ENCODE measurements at places on chromosomes 16 and 17. TPM values are rescaled to one million over a fixed set of nuclear protein-coding genes. Genes with fewer than 3 reads are reported as not detected.

DNA sequence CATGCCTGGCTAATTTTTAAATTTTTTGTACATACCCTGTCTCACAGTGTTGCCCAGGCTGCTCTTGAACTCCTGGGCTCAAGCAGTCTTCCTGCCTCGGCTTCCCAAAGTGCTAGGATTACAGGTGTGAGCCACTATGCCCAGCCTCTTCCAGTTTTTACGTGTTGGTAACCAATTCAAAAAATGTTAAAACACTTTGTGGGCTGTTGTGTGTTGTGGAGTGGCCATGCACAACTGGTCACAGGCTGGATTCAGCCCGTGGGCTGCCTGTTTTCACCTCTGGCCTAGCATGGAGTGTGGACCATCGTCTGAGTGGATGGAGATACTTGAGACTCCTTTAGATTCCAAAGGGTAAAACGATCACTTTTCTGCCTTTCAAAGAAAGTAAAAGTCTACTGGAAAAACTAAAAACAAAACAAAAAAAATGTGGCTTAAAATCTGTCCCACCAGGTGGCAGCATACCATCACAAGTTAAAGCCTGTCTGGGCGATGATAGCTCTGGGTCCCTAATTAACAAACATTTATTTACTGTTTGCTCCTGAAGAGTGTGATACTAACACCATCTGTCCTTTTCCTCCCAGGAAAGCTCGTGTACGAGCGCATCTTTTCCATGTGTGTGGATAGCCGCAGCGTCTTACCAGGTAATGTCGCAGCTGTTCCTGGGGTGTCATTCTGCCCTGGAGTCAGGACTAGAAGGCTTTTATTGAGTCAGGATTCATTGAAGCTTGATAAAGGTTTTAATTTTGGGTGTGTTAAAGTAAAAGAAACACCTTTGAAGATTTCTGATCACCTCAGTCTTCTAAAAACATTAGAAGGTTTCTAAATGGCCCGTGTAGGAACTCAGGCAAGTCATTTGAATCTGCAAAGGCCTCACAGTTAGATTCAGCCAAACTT lies 45.8 kb downstream of the VPS35L start:
- no peak overlapping the region for H3K4me3 ChIP-seq
- H3K27ac ChIP-seq, result peak overlapping the region; percentile 27
- H3K27me3 ChIP-seq, result no peaks in the 10 kb centered on the region
- peaks cover 46% of the 10 kb centered on the region for H3K36me3 ChIP-seq
- DNase-seq, result peak; percentile 48

DNA sequence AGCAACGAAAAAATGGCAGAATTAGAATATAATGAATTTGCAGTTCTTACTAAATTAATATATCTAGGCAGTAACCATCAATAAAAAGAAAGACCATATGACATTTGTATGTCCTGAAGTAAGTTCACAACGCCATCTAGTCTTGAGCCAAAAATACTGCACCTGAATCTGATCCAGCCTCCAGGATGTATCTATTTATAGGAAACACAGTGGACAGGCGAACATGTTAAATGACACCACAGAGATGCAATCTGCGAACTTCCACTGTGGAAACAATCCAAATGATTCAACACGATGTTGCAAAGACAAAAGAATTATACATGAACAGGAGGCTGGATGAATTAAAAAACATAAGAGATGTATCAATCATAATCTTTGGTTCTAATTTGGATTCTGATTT lies 197.6 kb downstream of the CDH13 start:
- H3K27ac ChIP-seq, result no peak overlapping the region
- no peaks in the 10 kb centered on the region for H3K36me3 ChIP-seq
- no peak for DNase-seq
- H3K27me3 ChIP-seq, result no peaks in the 10 kb centered on the region
- H3K4me1 ChIP-seq, result no peaks in the 10 kb centered on the region
- no peak overlapping the region for H3K4me3 ChIP-seq

- H3K27me3 ChIP-seq, result no peaks in the 10 kb centered on the region
- H3K36me3 ChIP-seq, result no peaks in the 10 kb centered on the region
- no peak overlapping the region for H3K4me3 ChIP-seq
- peak; percentile 47 for DNase-seq
Measured at GRCh38 chr16:1054660-1055556, 17.6 kb upstream of the SSTR5 start.

DNA sequence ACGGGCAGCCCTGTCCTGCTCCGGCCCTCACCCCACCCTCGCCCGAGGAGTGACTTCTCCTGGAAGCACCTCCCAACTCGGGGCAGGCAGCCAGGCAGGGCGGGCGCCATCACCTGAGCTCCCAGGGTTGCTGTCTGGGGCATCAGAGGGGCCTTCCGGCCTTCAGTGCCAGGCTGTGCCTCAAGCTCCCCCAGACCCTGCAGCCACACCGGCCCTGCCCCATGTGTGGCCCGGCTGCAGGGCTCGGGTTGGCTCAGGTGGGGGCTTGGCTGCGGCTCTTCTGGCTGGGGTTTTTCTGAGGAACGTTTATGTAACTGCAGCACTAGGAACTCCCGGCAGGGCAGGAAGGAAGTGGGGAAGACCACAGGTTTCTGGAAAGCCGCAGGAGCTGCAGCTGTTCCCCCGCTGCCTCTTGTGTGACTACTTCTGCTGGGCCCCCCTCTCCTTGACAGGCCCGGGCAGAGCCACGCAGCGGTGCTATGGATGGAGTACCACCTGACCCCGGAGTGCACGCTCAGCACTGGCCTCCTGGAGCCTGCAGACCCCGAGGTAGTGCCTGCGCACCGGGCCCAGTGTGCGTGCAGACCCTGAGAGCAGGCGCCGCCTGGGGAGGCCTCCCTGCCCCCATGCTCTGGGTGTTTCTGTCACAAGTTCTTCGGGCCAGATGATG lies 45.6 kb downstream of the PRMT7 start:
- peaks cover 33% of the 10 kb centered on the region for H3K36me3 ChIP-seq
- H3K27ac ChIP-seq, result no peak overlapping the region
- no peaks in the 10 kb centered on the region for H3K4me1 ChIP-seq
- H3K27me3 ChIP-seq, result no peaks in the 10 kb centered on the region
- DNase-seq, result no peak

DNA sequence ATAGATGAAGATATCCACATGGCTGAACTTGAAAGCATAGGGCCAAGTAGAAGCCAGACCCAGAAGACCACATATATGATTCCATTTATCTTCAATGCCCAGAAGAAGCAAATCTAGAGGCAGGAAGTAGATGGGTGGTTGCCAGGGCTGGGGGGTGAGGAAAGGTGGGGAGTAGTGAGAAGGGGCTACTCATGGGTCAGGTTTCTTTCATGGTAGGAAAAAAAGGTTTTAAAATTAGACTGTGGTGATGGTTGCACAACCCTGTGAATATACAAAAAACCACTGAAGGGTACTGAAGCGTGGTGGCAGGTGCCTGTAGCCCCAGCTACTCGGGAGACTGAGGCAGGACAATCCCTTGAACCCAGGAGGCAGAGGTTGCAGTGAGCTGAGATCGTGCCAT lies 5.4 kb downstream of the CD2BP2 start:
- H3K36me3 ChIP-seq, result peaks cover 35% of the 10 kb centered on the region
- H3K4me1 ChIP-seq, result peaks cover 25% of the 10 kb centered on the region
- no peak overlapping the region for H3K4me3 ChIP-seq

- H3K27ac ChIP-seq, result no peak overlapping the region
- H3K4me1 ChIP-seq, result no peaks in the 10 kb centered on the region
- H3K36me3 ChIP-seq, result no peaks in the 10 kb centered on the region
- DNase-seq, result no peak
Measured at GRCh38 chr16:87880117-87880696, 10.9 kb upstream of the SLC7A5 start.

GRCh38 chr17:43627653-43628052 lies 34.1 kb downstream of the MEOX1 start:
- no peaks in the 10 kb centered on the region for H3K36me3 ChIP-seq
- no peak overlapping the region for H3K27ac ChIP-seq
- no peak for DNase-seq
- H3K27me3 ChIP-seq, result peaks cover 11% of the 10 kb centered on the region
- no peak overlapping the region for H3K4me3 ChIP-seq
- no peaks in the 10 kb centered on the region for H3K4me1 ChIP-seq

GRCh38 chr16:22014271-22014873 lies 6.5 kb downstream of the MOSMO start:
- H3K27ac ChIP-seq, result no peak overlapping the region
- no peak for DNase-seq
- H3K4me3 ChIP-seq, result no peak overlapping the region
- H3K4me1 ChIP-seq, result peaks cover 34% of the 10 kb centered on the region
- H3K36me3 ChIP-seq, result peaks cover 9% of the 10 kb centered on the region
- no peaks in the 10 kb centered on the region for H3K27me3 ChIP-seq

DNA sequence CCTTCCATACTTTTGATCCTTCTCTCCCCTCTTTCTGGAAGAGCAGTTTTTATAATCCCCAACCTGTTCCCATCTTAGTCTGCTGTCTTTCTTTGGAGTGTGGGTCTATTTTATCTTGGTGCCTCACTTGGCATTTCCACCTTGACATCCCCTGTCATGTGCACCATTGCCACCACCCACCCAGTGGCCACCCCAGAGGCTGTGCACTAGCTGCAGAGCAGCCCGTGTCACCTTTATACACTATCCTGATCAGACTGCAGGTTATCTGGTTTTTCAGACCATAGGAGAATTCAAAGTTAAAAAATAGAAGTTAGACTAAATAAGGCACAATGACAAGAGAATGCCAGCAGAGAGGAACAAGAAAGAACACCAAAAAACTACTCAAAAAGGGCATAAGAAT lies 43.8 kb downstream of the TANGO6 start:
- H3K27ac ChIP-seq, result no peak overlapping the region
- H3K36me3 ChIP-seq, result peaks cover 8% of the 10 kb centered on the region
- DNase-seq, result no peak
- H3K4me3 ChIP-seq, result no peak overlapping the region
- no peaks in the 10 kb centered on the region for H3K4me1 ChIP-seq

DNA sequence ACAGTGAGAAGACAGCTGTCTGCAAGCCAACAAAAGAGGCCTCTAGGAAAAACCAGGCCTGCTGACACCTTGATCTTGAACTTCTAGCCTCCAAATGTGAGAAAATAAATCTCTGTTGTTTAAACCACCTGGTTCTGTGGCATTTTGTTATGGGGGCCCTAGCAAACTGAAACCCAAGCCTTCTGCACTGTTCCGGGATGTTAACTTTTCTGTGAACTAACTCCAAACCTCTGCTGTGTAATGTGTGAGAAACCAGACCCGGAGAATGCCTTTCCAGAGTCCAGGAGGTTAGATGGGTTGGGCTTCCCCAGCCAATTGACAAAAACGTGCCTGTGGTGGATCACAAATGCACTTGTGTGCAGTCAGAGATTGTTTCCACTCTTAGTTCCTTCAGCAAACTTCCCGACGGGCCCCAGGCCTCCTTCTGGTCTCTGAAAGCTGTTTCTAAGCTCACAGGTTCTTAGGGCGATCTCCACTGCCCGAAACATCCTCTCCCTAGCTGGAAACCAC lies 13.6 kb upstream of the GGA2 start:
- H3K4me3 ChIP-seq, result no peak overlapping the region
- H3K36me3 ChIP-seq, result peaks cover 78% of the 10 kb centered on the region
- no peaks in the 10 kb centered on the region for H3K27me3 ChIP-seq
- H3K4me1 ChIP-seq, result no peaks in the 10 kb centered on the region
- no peak overlapping the region for H3K27ac ChIP-seq
- DNase-seq, result no peak

GRCh38 chr16:85424260-85425073 lies 188.7 kb upstream of the GSE1 start:
- no peaks in the 10 kb centered on the region for H3K27me3 ChIP-seq
- no peak for DNase-seq
- no peaks in the 10 kb centered on the region for H3K4me1 ChIP-seq
- no peak overlapping the region for H3K27ac ChIP-seq
- H3K4me3 ChIP-seq, result no peak overlapping the region
- H3K36me3 ChIP-seq, result no peaks in the 10 kb centered on the region

DNA sequence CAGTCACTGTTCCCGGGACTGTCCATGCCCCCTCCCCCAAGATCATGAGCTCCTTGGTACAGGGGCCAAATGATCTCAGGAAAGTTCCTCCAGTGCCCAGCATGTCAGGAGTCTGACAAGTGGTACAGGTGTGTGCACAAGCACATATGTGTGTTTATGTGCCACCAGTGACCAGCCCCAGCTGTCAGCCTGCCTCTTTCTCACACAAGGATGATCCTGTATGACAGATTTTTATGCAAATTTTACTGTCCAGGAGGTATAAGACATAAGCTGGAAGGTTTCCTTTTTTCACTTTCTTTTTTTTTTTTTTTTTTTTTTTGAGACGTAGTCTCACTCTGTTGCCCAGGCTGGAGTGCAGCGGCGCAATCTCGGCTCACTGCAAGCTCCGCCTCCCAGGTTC lies 31.4 kb upstream of the GFOD2 start:
- H3K36me3 ChIP-seq, result peaks cover 4% of the 10 kb centered on the region
- no peak overlapping the region for H3K4me3 ChIP-seq
- H3K27me3 ChIP-seq, result no peaks in the 10 kb centered on the region
- H3K27ac ChIP-seq, result peak overlapping the region; percentile 18
- peaks cover 6% of the 10 kb centered on the region for H3K4me1 ChIP-seq
- no peak for DNase-seq

DNA sequence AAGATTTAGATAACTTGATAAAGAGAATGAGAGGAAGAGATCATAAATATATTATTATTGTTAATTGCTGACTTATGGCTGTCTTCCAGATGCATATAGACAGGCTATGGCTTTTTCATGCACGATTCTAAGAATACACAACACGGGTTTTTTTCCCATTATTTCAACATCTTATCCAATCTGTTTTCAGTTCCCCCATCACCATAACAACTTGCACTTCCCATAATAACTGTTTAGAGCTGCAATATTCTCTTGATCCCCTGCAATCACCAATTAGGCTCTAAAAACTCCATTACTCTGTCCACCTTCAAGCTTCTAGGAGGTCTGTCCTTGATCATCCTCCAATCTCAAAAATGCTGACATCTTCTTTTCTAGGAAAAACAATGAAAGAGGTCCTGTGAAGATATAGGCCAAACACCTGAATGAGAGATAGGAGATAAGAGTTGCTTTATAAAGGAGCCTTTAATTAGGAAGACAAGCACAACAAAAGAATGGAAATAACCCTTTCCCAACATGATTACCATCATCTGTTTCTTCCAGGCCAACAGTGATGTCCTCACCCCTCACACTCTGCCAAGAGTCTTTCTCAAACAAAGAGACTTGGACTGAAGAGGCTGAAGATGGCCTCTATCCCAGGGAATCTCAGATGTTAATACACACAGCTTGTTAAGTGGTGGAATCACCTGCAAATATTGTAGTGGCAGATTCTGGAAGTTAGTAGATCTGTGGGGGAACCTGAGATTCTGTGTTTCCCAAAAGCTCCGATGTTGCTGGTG lies 32.2 kb upstream of the CCL2 start:
- H3K4me3 ChIP-seq, result no peak overlapping the region
- no peak overlapping the region for H3K27ac ChIP-seq
- H3K27me3 ChIP-seq, result no peaks in the 10 kb centered on the region
- no peak for DNase-seq
- no peaks in the 10 kb centered on the region for H3K4me1 ChIP-seq

Gene SAMD14
- not detected for total RNA-seq

Gene SRL
- total RNA-seq, result not detected

Gene NTN1
- 0.10 TPM for total RNA-seq

Gene ABAT
- total RNA-seq, result 2.4 TPM

Gene KRTAP17-1
- not detected for total RNA-seq

Gene SOST
- not detected for total RNA-seq
